Motor neuron (in vitro differentiated cells): ENCODE measurements at places on chromosomes 12 and 14.

DNA sequence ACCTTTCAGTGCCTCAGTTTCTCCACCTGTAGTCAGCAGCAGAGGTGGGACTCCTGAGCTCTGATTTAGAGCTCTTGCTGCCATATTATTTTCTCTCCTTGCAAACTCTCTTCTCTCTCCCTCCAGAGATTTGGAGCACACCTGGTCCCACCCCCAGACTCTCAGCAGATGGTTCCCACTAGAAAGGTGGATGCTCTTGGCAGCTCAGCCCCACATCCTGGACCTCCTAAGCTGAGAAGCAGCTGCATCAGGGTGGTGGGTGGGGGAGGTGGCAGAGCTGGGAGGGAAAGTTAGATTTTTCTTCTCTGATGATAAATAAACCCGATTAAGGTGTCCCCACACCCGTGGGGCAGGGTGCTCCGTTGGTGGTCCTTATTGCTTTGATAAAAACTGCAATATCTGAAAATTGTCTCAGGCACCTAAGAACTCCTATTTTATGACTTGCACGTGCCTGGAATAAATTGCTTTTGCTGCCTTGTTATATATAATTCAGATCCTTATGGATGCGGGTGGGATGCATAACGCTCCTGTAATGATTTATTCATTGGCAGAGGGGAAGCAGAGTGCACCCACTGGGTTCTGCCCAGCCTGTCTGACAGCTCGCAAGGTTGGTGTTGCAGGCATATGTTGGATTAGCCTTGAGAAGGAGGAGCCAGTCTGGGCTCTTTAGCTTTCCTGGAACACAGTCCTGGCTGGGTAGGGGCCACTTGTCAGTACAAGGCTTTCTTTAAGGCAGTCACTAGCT is 214.2 kb downstream of the SUDS3 start:
- ATAC-seq, result no peak

GRCh38 chr12:65685514-65685913 is 138.8 kb upstream of the HMGA2 start:
- no peak for ATAC-seq

DNA sequence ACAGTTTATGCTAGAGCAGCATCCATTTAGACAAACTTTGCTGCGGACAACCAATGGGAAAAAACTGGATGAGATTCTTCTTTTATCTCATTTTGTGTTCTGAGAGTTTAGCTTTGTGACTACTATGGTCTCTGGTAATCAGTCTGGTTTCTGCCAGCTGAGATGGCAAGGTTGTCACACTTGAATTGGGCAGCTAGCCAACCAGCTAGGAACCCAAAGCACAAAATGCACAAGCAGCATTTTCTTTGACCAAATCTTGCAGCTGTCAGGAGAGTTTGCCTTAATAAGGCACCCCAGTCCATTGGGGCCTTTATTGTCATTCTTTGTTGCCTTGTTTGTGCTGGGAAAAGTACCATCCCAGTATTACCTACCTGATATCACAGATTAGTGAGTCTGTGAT is 34.0 kb upstream of the ETV6 start:
- no peak for ATAC-seq

GRCh38 chr12:6165395-6165794 is 34.8 kb upstream of the CD9 start:
- ATAC-seq, result no peak

DNA sequence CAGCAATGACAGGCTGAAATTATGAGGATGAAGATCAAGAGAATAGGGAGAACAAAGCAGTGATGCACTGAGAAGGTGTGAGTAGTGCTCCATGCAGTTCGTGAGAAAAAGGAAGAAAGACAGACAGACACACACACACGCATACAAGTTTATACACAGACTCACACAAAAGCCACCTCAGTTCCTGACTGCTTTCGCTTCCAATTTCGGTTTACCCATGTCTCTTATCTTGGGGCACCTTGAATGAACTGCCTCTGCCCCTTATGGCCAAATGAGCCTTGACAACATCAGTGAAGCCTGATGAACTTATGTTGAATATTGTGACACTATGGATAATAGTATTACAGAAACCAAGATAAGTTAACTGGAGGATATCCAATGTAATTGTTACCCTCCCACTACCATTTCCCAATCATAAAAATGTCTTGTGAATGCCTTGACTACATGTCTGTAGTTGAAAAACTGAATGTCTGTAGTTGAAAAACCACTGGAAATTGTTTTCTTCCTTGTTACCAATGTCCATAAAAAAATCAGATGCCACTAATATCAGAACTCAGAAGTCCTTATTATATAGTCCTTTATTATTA is 380.4 kb upstream of the DDHD1 start:
- no peak for ATAC-seq

DNA sequence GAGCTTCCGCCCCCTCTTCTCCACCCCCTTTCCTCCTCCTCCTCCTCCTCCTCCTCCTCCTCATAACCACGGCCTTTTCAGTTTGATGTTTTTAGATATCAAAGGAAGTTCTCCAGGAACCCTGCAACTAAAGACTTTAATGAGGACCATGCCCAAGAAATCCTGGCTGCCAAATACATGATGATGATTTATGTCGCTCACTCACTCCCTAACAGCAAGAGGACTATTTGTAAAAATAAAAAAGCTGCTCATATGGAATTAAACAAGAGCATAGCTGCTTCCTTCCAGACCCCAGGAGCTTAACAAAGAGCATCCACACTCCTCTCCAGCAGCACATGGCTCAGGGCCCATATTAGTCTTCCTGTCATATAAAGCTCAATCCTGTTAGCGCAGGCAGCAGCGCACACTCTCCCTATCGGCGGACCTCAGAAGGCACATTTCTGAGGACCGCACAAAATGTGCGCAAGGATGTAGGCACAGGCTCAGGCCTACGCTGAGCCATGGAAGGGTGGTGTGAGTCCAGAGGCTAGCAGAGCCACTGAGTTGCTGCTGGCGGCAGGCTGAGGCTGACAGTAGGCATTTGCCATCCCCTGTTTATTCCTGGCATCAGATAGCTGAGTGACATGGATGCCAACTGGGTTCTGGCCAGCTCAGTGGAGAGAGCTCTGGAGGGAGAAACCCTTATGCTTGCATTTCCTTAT is 232.8 kb downstream of the MSRB3 start:
- ATAC-seq, result peak; percentile 75

DNA sequence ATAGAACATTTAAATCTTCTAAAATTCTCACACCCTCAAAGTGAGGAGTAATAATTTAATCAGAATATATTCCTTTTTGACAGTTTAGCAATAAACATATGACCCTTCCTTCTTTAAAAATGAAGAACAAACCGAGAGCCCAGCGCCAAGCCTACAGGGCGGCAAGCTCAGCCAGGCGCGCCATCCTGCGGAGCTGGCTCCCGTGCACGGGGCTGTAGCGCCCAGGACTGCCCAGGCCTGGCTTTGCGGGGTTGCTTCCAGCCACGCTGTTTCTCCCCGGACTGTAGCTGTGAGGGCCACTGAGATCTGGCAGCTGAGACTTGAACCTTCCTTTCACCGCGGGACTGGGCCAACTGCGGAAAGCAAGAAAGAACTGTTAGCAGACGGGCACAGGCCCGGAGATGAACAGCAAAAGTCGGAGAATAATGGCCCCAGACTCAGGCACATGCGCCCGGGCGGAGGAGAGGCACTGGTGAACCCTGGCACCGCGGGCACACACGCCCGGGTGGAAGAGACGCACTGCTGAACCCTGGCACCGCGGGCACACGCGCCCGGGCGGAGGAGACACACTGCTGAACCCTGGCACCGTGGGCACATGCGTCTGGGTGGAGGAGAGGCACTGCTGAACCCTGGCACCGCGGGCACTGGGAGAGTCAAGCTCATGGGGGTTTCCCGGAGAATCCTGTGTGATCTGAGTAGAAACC is 16.6 kb downstream of the PGAM5 start:
- peak; percentile 23 for ATAC-seq

DNA sequence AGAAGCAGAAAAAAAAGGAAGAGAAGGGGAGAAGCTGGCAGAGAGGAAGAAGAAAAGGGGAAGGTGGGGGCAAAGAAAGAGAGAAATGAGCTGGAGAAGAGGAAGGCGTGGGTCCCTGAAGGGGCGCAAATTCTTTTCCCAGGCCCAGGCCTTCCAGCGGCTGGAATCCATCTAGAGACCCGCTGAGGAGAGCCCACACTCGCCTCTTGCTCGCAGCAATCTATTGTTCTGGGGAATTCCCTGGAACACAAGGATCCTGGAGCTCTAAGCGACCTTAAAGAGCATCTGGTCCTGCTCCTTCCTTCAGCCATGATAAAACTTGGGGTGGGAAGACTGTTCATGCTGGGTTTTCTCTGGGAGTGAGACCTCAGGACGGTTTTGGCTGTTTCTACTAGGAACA is 41.2 kb upstream of the FKBP4 start:
- no peak for ATAC-seq

DNA sequence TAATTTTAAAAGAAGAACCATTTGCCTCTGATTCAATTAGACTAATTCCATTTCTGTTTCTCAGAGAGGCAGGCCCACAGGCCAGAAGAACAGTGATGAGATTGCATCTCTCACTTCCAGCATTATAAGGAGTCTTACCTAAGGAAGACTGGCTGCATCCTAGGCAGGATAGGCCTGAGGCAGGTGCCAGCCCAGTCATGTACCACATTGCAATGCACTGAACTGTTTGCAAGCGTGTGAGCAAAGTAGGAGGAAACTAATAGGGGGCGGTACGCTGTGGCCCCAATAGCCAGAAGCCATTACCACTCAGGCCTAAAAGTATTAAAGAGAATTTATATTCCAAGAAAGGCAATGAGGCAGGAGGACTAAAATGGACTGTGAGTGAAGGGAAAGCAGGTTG is 12.1 kb upstream of the CNIH1 start:
- ATAC-seq, result no peak

DNA sequence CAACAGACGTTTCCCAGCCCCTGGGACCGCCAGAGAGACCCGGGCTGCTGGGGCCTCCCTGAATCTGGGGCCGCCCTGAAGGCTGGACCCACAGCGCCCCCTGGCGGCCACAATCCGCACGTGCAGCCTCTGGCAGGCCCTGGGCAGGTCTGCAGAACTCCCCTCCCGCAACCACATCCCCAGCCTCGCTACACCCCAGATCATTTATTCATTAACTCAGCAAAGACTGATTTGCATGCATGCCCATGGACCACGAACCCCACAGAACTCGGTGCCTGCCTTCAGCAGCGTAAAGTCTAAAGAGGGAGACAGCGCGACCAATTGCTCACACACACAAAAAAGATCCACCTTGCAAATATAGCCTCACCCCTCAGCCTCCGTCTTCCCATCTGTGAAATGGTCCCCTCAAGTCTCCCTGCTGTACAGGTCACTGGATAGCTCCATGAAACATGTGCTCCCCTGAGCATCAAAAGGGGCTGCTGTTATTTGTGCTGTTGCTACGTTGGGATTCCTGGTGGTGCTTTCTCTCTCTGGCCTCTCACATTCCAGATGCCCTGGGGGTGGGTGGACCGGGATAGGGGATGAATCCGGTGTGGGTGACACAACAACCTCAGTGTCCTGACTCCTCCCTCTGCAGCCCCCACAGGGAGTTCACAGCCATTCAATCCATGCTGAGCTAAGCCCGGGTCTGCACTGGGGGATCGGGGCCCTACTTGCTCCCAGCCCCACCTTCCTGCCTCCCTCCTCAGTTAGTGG is 96.4 kb downstream of the SCARB1 start:
- peak; percentile 48 for ATAC-seq

GRCh38 chr12:52521175-52521567 is 977 bp upstream of the KRT5 start:
- ATAC-seq, result no peak

GRCh38 chr12:85835426-85836196 is 598 bp downstream of the RASSF9 start:
- peak; percentile 52 for ATAC-seq

DNA sequence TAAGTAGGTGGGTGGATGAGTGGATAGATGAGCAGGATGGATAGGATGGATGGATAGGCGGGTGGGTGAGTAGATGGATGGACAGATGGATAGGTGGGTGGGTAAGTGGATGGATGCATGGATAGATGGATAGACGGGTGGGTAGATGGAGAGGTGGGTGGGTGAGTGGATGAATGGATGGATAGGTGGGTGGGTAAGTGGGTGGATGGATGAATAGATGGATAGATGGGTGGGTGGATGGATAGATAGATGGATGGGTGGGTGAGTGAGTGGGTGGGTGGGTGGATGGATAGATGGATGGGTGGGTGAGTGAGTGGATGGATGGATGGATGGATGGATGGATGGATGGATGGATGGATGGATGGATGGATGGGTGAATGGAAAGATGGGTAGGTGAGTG is 221.7 kb upstream of the NOS1 start:
- no peak for ATAC-seq

DNA sequence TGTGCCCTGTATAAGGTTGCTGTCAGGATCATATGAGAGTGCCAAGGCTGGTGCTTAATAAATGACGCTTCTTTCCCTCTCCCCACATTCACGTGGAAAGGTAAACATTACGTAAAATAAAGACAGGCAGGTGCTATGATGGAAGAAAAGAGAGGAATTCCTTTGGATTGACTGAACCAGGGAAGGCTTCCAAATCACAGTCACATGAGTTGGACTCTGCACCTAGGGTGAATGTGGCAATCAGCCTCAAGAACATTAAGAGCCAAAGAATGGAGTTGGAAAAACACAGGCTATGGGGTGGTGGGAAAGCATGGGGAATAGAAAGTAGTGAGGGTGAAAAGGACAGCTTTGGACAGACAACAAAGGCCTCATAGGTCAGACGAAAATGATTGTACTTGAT is 473.1 kb downstream of the VRK1 start:
- ATAC-seq, result no peak

GRCh38 chr14:75399843-75400775 is 27.7 kb upstream of the JDP2 start:
- no peak for ATAC-seq

GRCh38 chr14:36619853-36620252 is 37.4 kb upstream of the NKX2-8 start:
- ATAC-seq, result no peak

- ATAC-seq, result no peak
These were observed 7.0 kb downstream of the ANKRD9 start for GRCh38 chr14:102502571-102502970.

DNA sequence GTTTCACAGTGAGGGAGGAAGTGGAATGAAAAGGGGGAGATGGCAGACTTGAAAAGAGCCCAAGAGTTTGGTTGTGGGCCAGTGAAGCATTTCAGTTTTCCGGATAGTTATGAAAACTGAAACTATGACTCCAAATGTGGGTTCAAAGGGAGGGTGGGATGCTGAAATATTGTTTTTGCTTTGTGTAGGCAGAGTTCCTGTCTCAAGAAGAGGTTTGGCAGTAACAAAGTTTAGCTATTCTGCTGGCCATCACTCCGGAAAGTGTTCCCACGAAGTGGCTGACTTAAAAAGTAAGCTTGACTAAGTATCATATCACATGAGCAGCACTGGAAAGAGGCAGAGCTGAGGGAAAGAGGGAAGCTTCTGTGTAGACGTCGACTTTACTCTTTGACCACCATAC is 85.2 kb downstream of the CAND1 start:
- no peak for ATAC-seq

- ATAC-seq, result peak; percentile 38
These were observed 848.0 kb downstream of the DIO2 start for GRCh38 chr14:79363291-79363690.
